ENCODE measurements at places on chromosomes 11 and 22. TPM values are rescaled to one million over a fixed set of nuclear protein-coding genes. Genes with fewer than 3 reads are reported as not detected.

P2RX6 gene
- 0.92 TPM for polyA plus RNA-seq

MUC15 gene
- polyA plus RNA-seq, result not detected

KRTAP5-11 gene
- not detected for polyA plus RNA-seq

C11orf58 gene
- polyA plus RNA-seq, result 467 TPM

TMEM86A gene
- polyA plus RNA-seq, result 0.41 TPM

APOBEC3F gene
- polyA plus RNA-seq, result 4.3 TPM

NCAM1 gene
- 0.01 TPM for polyA plus RNA-seq

GLB1L2 gene
- 1.1 TPM for polyA plus RNA-seq

BTG4 gene
- 0.38 TPM for polyA plus RNA-seq

PTPRCAP gene
- polyA plus RNA-seq, result 0.25 TPM

PRRG4 gene
- polyA plus RNA-seq, result 0.72 TPM

AIP gene
- polyA plus RNA-seq, result 68.8 TPM

CCDC188 gene
- not detected for polyA plus RNA-seq

DAGLA gene
- polyA plus RNA-seq, result 2.2 TPM

PLAAT5 gene
- 0.08 TPM for polyA plus RNA-seq

KCNA4 gene
- polyA plus RNA-seq, result not detected

OR8G1 gene
- polyA plus RNA-seq, result not detected

CD6 gene
- 0.07 TPM for polyA plus RNA-seq

SAA4 gene
- polyA plus RNA-seq, result not detected

BBOX1 gene
- polyA plus RNA-seq, result not detected

OR10D3 gene
- polyA plus RNA-seq, result not detected

BATF2 gene
- 0.35 TPM for polyA plus RNA-seq

LGALS12 gene
- not detected for polyA plus RNA-seq
